GM03348 (cell line): ENCODE measurements at places on chromosomes 2 and 18.

- no peak for DNase-seq
These were observed 101.2 kb downstream of the PTPN4 start for GRCh38 chr2:119860924-119861323.

DNA sequence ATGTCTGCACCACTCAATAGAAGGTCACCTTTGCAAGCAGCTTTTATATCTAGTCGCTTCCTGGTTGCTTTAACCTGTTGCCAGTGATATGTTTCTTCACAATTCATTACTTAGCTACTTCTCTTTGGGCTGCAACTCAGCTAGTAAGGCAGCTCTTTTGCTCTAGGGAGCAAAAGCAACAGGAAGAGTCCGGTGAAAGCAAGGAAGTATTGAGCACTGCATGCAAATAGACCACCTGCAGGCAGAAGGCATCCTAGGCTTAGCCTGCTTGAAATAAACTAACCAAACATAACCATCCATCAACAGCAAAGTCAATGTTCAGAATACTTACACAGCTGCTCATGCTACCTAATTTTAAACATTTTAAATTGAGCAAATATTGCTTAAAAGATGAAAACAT, 529.2 kb upstream of the LINC00305 start:
- no peak for DNase-seq

GRCh38 chr2:179265082-179265510, 464 bp upstream of the SESTD1 start:
- peak; percentile 31 for DNase-seq

GRCh38 chr2:230865766-230866755, 1.3 kb downstream of the ITM2C start:
- DNase-seq, result peak; percentile 56

DNA sequence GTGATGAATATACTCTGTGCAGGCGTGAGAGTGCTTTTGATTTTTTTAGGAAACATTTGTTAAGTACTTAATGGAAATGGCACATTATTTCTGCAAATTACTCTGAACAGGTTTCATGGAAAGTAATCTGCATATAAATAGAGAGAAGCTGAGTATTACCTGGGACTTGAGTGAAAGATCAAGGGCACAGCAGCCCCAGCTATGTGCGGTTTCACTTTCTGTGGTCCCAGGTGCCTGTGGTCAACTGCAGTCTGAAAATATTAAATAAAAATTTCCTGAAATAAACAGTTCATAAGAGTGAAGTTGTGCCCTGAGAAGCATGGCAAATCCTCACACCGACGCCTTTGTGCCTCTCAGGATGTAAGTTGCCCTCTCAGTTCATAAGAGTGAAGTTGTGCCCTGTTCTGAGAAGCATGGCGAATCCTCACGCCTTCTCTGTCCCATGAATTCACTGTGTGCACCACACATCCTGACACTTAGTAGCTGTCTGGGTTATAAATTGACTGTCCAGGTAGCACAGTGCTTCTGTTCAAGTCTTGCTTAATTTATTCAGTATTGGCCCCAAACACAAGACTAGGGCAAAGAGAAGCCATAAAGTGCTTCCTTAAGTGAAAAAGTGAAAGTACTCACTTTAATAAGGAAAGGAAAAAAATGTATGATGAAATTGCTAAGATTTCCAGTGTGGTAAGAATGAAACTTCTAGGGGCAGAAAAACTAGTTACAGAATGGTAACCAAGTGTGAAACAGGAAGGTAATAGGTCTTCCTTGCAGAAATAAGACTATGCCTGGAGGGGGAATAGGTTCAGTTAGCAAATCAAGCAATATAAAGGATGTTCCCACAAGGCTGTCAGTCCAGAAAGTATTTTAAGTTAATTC, 4.3 kb upstream of the SNTG2 start:
- DNase-seq, result no peak

DNA sequence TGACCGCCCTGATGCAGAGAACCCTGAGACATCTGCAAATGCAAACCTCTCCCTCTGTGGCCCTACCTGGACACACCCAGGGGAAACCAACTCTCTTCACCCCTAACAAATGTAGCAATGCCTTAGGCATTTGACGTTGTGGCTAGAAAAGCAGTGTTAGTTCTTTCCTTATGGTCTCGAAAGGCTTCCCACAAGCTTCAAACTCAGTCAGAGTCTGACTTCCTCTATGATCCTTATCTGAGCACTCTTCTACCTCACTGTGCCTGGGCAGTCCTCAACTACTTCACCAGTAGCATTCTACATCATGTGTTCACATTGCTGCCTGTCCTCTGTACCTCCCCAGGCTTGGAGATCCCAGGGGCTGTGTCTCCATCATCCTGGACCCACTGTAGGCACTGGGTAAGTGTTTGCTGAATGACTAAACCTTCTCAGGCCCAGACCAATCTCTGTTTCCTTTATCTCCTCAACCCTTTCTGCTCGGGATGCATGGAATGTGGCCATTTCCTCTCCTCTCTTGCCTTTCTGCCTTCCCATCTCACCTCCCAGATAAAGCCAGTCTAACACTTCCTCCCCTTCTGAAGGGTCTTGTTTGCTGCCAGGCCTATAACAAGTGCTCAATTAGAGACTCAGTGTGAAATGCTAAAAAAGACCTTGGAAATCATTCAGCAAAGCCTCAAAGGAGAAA, 91.7 kb upstream of the ACAA2 start:
- DNase-seq, result no peak

DNA sequence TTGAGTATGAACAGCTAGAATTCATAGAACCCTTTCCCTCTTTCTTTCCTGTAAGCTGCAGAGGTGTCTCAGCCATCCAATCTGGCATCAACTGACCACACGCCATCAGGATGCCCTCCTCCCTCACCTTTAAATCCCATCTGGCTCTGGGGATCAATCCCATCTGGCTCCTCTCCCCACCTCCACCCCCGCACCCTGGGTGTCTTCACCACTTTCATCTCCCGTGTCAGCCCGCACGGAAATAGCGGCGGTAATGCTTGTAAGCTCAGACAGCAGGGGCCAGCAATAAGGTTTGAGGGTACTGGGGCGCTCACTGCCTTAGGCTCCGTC, 508 bp upstream of the TUBA4B start:
- DNase-seq, result peak; percentile 11

GRCh38 chr2:69544951-69545350, 98.6 kb downstream of the AAK1 start:
- DNase-seq, result no peak

- DNase-seq, result peak; percentile 35
These were observed 182.3 kb upstream of the PGAP1 start for GRCh38 chr2:197108758-197109157.

- no peak for DNase-seq
These were observed 10.2 kb downstream of the ADRA2B start for GRCh38 chr2:96105994-96106715.

GRCh38 chr2:120520454-120520853, 174.5 kb downstream of the INHBB start:
- no peak for DNase-seq

- no peak for DNase-seq
These were observed 79.6 kb downstream of the EFEMP1 start for GRCh38 chr2:55843994-55844345.

GRCh38 chr2:212926940-212927339, 224.5 kb downstream of the IKZF2 start:
- no peak for DNase-seq

DNA sequence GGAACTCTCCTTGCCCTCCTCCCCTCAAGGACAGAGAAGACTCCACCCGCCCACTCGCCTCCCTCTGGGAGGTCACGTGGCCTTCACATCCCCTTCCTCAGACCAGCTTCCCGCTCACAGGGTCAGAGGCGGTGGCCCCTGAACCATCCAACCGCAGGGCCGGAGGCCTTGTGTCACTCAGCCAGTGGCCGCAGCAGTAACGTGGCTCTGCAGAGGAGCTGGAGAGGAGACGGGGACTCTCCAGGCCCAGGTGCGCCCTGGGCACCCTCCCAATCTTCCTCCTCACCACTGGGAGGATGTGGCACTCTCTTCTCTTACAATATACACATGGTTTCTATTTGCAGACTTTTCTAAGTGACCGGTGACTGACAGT, 161.7 kb downstream of the TWIST2 start:
- no peak for DNase-seq

GRCh38 chr2:102726128-102727087, 35.4 kb upstream of the TMEM182 start:
- DNase-seq, result no peak

- no peak for DNase-seq
These were observed 315.8 kb downstream of the GULP1 start for GRCh38 chr2:188607501-188607900.

- DNase-seq, result no peak
These were observed 144.6 kb upstream of the LYPD1 start for GRCh38 chr2:132814651-132815050.

DNA sequence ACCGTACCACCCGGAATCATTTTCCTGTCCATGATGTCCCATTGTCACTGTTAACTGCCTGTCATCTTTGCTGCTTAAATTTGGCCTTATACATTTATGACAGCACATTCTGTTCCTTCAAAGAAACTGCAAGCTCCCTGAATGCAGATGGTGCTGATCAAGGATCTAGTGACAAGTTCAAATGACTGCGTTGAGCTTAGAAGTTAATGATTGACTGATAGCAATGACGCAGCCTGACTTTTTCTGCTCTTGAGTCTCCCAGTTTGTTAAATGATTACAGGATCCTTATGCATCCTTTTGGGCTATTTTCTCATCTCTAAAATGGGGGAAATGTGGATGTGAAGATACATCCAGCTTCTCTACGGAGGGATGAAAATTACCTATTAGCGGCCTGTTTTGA, 159.0 kb downstream of the DCC start:
- no peak for DNase-seq

DNA sequence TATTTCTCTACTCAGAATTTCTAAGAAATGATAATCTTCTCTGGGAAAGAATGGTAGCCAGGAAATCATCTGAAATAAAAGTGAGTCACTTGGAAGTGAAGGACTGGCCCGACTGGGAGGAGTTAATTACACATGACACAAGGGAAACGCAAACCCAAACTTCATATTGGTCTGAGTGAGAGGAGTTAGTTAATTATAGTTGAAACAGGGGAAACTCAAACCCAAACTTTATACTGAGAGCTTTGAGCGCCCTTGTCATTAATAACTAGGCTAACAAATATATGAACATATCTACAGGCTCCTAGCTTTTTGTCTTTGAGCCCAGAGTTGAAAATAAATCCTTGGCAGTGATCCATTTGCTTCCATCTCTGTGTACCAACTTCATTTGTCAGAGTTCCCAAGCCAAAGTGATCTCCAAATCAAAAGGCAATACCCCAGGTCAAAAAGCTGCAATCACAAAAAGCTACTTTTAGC, 187.8 kb upstream of the COL3A1 start:
- DNase-seq, result peak; percentile 58

DNA sequence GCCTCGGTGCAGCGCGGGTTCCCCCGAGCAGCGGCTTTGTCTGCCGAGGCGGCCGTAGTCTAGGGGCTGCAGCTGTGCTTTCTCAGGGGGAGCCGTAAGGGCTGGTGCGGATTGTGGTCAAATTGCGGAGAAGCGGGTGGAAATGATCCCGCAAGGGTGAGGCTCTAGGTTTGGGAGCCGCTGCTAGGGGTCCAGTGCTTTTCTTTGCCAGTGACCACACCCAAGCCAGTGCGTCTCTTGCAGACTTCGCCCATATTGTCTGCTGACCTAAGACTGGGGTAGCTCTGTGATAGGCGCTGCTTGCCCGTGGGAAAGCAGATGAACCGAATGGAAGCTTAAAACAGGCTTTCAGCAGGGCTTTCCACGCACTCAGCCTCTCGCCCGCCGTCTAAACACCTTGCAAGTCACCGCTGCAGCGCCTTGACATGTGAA, 2.1 kb downstream of the DPYSL5 start:
- DNase-seq, result no peak

- peak; percentile 85 for DNase-seq
These were observed 260.2 kb upstream of the TRIB2 start for GRCh38 chr2:12456293-12457106.
